ENCODE measurements at places on chromosomes 13 and 19.
A peak's percentile ranks its signal among the peaks of the same experiment; 100 is the strongest.

DNA sequence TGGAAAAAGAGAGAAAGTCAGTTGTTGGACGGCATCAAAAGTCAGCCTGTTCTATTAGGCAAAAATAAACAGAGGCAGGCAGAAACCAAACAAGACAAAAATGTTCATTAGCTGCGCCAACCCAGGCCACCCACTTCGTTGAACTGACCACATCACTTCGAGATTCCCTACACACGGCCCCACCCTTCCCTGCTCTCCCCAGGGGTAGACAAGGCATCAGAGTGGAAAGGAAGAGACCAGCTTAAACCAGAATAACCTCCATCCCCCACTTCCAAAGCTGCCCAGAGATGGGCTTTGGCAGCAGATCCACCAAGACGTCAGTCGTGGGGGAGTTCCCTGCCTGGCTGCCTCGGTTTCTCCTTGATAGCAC, 204.6 kb upstream of the TSHZ3 start:
- no peak for DNase-seq

GRCh38 chr13:31199527-31199848, 287 bp upstream of the B3GLCT start:
- no peak for DNase-seq

- no peak for DNase-seq
Observed at GRCh38 chr19:41934849-41935374, 6.7 kb upstream of the ERFL start.

DNA sequence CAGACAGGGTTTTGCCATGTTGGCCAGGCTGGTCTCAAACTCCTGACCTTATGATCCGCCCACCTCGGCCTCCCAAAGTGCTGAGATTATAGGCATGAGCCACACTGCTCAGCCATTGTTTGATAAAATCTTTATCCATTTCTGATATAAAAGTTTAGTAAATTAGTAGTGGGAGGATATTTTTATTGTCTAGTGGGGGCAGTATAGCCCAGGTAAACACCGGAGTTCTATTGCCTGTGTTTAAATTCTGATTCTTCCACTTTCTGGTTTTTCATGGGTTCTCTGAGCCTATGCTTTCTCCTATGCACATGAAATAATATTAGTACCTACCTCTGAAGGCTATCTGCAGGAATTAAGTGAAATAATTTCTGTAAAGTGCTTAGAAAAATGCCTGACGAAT, 20.1 kb upstream of the ARHGEF18 start:
- no peak for DNase-seq

DNA sequence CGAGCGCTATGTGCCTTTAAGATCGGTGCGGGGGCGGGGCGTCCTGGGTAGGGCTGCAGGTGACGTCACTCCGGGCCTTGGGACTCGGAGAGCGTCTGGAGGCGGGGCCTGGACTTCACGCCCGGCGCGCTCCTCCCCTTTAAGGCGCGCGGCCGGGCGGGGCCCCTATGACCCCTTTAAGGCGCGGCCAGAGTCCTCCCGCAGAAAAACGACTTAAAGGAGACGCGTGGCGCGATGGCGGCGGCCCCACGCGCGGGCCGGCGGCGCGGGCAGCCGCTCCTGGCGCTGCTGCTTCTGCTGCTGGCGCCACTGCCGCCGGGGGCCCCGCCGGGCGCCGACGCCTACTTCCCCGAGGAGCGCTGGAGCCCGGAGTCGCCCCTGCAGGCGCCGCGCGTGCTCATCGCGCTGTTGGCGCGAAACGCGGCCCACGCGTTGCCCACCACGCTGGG, at the start of gene COLGALT1:
COLGALT1 (plus strand) TSS at position 170 of the 449 bp plus-strand sequence; CDS start at position 235, 65 bp downstream.
- DNase-seq: peak; percentile 95

DNA sequence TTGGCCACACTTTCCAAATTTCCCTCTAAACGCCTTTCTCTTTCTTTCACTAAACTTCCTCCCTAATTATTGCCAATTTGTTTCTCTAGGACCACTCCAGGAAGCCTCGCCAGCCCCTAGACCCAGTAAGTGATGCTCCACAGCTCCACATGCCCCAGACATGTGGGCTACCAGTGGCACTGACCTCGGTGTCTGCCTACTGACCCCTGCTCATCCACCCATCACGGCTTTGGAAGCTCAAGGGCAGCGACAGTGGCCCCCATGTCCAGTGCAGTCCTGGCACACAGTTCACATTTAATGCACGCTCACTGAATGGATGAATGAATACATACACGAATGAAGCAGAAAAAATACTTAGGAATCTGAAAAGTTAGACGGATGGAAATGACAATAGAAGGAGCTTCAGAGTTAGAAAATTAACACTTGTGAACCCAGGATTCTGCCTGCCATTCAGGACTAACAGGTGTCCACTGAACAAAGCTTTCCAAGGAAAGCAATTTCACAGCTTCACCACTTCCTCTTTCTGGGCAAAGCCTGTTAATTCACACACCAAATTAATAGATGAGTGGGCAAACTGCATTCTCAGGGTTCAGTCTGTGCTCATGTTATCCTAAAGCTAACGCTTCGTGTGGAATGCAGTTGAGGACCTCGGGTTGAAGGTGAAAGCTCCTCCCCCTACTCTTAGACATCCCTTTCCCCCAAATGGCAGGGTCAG, 50.9 kb downstream of the CCDC70 start:
- no peak for DNase-seq

DNA sequence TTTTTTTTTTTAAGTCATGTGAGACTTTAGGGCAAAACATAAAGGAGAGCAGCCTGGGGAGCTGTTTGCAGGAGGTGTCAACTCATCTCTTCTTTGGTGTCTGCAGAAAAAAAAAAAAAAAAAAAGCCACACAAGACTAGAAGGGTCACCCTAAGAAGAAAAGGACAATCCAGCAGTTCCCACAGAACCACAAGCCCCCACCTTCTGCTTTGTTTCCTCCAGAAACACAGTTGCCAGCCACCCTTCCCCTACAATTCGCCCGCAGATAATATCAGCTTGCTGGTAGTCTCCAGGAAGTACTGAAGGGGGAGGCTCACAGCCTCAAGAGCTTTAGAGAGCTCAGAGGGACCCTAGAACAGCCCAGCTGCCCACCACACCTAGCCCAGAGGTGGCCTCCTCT, 22.3 kb upstream of the ZBTB7A start:
- DNase-seq: no peak

GRCh38 chr13:90746230-90746629, 601.3 kb upstream of the MIR17HG start:
- no peak for DNase-seq

- no peak for DNase-seq
Observed at GRCh38 chr19:2735374-2735773, 4.4 kb downstream of the SLC39A3 start.

- DNase-seq: no peak
Observed at GRCh38 chr19:38079926-38080380, 144.1 kb downstream of the DPF1 start.
